ENCODE measurements at places on chromosomes 3 and 15.

- H3K27ac ChIP-seq, result no peak overlapping the region
- no peaks in the 10 kb centered on the region for H3K27me3 ChIP-seq
- H3K36me3 ChIP-seq, result no peaks in the 10 kb centered on the region
- H3K4me1 ChIP-seq, result no peaks in the 10 kb centered on the region
- no peak overlapping the region for H3K4me3 ChIP-seq
Measured at GRCh38 chr3:134300520-134300919, 49.9 kb upstream of the RYK start.

DNA sequence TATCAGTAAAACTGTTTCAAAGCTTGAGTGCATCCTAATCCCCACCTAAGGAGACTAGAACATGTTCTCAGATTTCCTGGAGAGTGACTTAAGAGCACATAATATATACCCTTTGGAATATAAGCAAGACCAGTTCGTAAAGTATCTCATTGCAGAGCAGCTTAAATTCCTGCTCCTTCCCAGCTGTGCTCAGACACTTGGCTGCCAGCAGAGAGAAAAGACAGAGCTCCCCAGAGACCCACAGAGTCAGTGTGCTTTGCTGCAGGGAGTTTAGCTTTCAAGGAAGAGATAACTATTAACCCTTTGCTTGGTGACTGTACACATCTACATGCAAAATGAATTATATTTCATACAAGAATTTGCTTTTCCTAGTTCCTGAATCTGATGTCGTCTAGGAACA lies 338.1 kb upstream of the ARHGEF26 start:
- no peaks in the 10 kb centered on the region for H3K4me1 ChIP-seq
- no peaks in the 10 kb centered on the region for H3K27me3 ChIP-seq
- DNase-seq, result no peak
- no peaks in the 10 kb centered on the region for H3K36me3 ChIP-seq
- no peak overlapping the region for H3K27ac ChIP-seq
- H3K4me3 ChIP-seq, result no peak overlapping the region

DNA sequence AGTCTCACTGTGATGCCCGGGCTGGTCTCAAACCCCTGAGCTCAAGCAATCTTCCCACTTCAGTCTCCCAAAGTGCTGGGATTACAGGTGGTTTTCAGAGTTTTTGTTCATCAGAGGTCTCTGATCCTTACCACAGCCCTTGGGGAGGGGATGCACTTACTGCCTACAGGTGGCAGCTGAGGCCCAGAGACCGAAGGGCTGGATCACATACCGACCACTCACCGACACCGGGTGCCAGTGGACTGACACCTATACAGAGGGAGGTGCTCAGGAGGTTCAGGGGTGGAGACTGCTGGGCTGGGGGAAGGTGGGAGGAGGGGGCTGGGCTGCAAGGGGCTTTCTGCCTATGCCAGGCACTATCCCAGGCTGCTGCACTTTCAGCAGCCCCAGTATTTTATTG lies 19.5 kb downstream of the DUSP7 start:
- no peak overlapping the region for H3K27ac ChIP-seq
- no peaks in the 10 kb centered on the region for H3K36me3 ChIP-seq
- DNase-seq, result no peak
- H3K4me3 ChIP-seq, result no peak overlapping the region
- no peaks in the 10 kb centered on the region for H3K27me3 ChIP-seq
- H3K4me1 ChIP-seq, result no peaks in the 10 kb centered on the region

DNA sequence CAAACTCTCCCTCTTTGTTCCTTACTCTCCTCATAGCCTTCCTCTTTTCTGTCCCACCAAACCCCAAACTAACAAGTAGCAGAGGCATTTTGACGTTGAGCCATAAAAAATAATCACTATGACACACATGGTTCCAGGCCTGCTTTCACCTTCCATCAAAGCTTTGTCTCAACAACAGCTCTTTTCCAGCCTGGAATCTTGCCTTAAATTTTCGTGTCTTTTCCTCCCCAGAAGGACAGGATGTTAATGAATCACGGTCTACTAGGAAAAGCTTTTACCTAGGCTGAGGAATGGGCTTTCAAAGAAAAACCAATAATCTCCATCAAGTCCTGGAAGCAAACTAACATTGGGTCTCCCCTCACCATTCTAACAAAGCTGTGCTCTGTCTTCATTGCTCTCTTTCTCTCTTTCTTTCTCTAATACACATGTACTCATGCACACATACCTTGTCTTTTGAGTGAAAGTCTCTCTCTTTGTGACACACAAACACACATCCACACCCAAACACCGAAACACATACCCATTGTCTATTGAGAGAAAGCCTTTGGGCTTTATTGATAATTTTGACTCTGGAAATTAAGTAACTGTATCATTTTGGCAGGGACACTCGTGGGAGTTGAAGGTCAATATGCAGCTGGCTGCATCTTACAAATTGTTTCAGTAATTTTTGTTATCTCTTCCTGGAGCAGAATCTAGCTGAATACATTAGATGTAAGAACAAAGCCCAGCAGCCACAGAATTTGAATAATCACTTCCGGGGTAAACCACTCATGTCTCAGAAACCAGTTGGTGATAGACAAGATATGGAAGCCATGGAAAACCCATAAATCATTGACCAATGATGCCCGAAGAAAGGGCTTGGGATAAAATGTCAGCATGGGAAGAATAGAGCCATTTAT lies 107.4 kb upstream of the SLC4A7 start:
- peaks cover 14% of the 10 kb centered on the region for H3K4me1 ChIP-seq
- no peaks in the 10 kb centered on the region for H3K27me3 ChIP-seq
- H3K4me3 ChIP-seq, result no peak overlapping the region
- no peak for DNase-seq
- H3K27ac ChIP-seq, result peak overlapping the region; percentile 64
- no peaks in the 10 kb centered on the region for H3K36me3 ChIP-seq

DNA sequence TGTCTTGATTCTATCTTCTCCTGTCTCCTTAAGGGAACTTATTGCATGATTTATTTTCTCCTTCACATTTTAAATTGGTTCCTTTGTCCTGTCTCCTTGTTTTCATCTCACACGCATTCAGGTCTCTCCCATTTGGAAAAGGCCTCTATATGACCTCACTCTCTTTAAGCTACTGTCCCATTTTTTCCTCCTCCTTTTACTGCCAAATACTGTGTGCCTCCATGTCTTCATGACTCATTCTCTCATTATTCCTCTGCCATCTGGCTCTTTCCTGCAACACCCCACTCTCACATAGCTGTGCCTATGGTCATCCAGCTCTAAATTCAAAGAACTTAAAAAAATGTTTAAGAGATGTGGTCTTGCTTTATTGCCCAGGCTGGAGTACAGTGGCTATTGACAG lies 48.0 kb downstream of the TYRO3 start:
- H3K4me3 ChIP-seq, result no peak overlapping the region
- H3K36me3 ChIP-seq, result no peaks in the 10 kb centered on the region
- no peak for DNase-seq
- no peak overlapping the region for H3K27ac ChIP-seq

- no peaks in the 10 kb centered on the region for H3K36me3 ChIP-seq
- H3K27ac ChIP-seq, result no peak overlapping the region
- H3K4me3 ChIP-seq, result no peak overlapping the region
- no peaks in the 10 kb centered on the region for H3K27me3 ChIP-seq
- H3K4me1 ChIP-seq, result no peaks in the 10 kb centered on the region
Measured at GRCh38 chr3:76866729-76867408, 173.0 kb upstream of the ROBO2 start.

GRCh38 chr3:21140785-21141184 lies 610.2 kb downstream of the ZNF385D start:
- H3K27me3 ChIP-seq, result no peaks in the 10 kb centered on the region
- no peaks in the 10 kb centered on the region for H3K36me3 ChIP-seq
- H3K27ac ChIP-seq, result no peak overlapping the region
- DNase-seq, result no peak
- H3K4me1 ChIP-seq, result no peaks in the 10 kb centered on the region
- H3K4me3 ChIP-seq, result no peak overlapping the region

- no peak overlapping the region for H3K4me3 ChIP-seq
- no peaks in the 10 kb centered on the region for H3K36me3 ChIP-seq
- H3K4me1 ChIP-seq, result peaks cover 15% of the 10 kb centered on the region
- H3K27ac ChIP-seq, result peak overlapping the region; percentile 39
- no peaks in the 10 kb centered on the region for H3K27me3 ChIP-seq
Measured at GRCh38 chr3:37935290-37935668, 55.3 kb upstream of the VILL start.

All from adrenal gland (tissue), 19 donors.